Thoracic aorta (tissue), 2 donors: ENCODE measurements at places on chromosomes 1 and 21.

DNA sequence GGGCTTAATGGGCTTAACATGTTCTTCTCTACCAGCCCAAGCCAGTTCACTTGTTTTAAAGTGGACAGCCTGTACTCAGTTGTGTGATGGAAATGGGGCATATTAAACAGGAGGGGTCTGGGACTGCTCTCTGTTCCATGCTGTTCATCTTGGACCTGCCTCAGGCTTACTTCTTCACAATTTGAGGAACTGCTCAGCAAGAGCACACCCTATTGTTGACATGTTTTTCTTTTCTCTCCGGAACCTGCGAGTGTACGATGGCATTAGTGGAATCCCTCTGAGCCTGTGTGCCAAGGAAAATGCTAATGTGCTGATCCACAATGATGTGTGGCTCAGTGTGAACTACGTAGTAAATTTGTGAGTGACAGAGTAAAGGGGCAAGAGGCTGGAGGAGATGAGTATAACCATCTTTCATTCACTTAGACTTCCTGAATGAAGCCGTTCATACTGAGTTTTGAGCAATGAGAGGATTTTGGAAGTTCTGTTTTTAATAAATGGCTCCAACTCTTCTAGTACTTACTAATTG is 6.9 kb downstream of the AHCYL1 start:
- DNase-seq = no peak

GRCh38 chr21:27802816-27803475 is 836.1 kb upstream of the ADAMTS5 start:
- no peak for DNase-seq

- DNase-seq = no peak
Measured at GRCh38 chr1:3115275-3116149, 46.5 kb downstream of the PRDM16 start.

GRCh38 chr1:30714025-30714424 is 9.4 kb downstream of the MATN1 start:
- DNase-seq = no peak

GRCh38 chr1:171902527-171902926 is 61.2 kb downstream of the DNM3 start:
- no peak for DNase-seq

GRCh38 chr1:175090780-175091179 is 23.1 kb downstream of the TNN start:
- no peak for DNase-seq

- DNase-seq = no peak
Measured at GRCh38 chr21:31558189-31558961, 101.1 kb upstream of the SOD1 start.

- no peak for DNase-seq
Measured at GRCh38 chr1:47759936-47760629, 237.1 kb downstream of the TRABD2B start.

DNA sequence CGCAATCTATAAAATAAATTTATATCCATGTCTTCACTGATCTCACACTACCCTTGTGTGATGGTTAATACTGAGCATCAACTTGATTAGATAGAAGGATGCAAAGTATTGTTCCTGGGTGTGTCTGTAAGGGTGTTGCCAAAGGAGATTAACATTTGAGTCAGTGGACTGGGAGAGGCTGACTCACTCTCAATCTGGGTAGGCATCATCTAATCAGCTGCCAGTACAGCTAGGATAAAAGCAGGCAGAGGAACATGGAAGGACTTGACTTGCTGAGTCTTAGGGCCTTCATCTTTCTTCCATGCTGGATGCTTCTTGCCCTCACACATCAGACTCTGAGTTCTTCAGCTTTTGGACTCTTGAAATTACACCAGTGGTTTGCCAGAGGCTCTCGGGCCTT is 615.4 kb downstream of the AGBL4 start:
- no peak for DNase-seq

- DNase-seq = no peak
Measured at GRCh38 chr1:201514466-201514865, 7.5 kb upstream of the CSRP1 start.

DNA sequence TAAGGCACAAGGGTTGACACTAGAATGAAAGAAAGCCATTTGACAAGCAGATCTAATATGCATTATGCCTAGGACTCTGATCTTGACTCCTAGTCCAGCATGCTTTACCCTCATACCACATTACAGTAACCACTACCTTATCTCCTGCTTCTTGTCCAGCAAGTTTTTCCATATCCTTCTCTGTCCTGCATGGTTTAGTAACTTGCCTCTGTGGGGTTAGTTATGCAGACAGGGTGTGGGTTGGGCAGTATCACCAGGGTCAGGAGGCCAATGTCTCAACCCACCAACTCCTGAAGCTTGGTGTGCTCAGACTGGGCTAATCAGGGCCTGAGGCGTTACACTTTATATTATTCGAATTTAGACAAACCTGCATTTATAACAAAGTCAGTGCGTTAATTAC is 18.8 kb downstream of the DHDDS start:
- DNase-seq = no peak

DNA sequence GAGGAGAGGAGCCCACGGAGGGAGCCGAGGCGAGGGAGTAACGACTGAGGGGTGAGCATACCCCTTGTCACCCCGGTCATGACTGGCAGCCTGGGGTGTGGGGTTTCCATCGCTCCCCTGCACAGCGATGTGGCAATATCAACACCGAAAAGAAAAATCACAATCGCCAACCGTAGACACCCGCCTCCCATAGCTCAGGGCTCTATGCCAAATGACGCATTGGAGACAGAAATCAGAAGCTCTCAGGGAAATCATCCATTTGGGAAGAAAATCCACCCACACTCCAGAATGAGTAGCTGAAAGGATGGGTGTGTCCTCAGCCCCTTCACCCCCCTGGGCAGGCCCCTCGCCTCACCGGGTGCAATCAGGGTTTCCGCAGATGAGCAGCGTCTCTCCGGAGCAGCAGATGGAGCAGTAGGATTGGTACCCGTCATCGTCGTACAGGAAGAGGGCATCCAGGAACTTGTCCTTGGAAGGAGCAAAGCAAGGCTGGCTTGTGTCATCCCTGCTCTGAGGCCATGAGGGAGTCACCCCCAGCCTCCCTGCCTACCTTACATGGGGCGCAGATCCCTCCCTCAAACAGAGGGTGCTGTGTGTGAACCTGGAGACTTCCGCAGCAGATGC is 2.5 kb downstream of the DNMT3L start:
- no peak for DNase-seq

- no peak for DNase-seq
Measured at GRCh38 chr1:28269529-28269928, 10.2 kb downstream of the SESN2 start.

DNA sequence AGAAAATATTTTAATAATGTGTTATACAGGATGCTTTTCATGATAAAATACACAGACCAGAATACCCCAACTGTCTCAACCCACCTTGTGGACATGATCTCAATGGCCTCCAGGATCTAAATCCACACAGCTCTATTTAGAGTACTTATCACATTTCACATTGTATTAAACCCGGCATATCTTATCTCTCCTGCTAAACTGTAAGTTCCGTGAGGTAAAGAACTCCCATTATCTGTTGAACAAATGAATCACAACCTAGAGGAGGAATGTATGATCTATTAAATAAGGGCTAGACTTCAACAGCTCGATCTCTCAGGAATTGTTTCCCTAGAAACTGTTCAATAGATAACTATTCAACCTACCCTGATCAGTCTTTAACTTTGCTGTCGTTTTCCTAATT is 6.9 kb downstream of the ETV3 start:
- DNase-seq = no peak

GRCh38 chr1:23168445-23169194 is at the start of gene LUZP1:
TSS of gene LUZP1 (minus strand) at chr1:23168856.
- DNase-seq = peak; percentile 52

DNA sequence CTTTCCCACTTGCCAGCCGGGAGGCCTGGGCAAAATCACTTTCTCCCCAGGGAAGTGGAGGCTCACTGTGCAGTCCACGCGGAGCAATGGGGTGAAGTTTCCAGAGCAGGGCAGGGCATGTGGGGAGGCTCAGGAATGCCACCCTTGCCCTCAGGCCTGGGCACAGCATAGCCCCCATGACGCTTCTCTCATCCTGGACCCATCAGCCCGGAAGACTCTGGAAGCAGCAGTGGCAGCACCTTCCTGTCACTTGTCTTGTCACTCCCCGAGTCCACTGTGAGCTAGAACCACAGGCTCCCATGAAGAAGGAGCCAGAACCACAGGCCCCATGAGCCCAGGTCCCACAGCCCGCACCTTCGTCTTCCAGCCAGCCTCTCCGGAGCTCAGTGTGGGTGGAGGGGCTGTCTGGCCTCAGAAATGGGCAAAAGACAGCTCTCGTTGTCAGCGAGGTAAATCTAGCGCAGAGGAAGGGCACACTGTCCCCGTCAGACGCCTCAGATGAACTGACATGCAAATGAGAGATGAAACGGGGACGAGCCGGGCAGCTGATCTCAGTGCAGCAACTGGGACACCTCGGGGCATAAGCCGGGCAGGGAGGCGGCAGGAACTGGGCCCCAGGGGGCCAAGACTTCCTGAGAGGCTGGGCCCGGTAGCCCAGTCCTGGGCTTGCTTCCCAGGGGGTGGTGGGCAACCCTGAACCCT is 6.1 kb downstream of the PDE9A start:
- DNase-seq = no peak

GRCh38 chr1:151585622-151586021 is 26.2 kb upstream of the SNX27 start:
- DNase-seq = no peak

DNA sequence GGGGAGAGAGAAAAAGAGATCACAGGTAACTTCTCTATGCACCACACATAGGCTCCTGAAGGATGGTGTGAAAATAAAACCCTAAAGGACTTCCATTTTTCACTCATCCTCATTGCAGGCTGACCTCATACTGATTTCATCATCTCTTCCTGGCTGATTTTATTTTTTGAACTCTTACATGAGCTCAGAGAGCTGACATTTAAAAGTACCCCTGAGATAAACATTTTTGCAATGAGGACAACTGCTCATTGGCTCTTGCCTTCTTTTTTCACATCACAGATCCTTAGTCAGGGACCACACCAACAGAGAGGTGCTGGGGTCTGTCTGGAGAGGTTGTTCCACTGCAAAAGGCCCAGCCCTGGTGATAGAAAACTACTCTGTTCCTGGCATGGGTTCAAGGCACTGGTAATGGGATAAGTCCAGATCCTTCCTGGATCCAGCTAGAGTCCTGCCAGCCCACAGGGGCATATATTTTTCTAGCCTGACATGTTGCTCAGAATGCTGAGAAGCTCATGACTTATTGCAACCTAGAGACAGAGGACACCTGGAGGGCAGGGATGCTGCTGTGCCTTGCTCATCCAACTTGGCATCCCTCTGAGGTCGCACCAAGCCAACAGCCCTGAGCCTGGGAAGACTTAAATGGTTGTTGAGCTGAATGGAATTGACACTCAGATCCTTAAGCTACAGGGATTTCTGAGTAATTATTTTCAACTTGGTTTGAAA is 360.0 kb downstream of the HHAT start:
- no peak for DNase-seq

- no peak for DNase-seq
Measured at GRCh38 chr1:52355436-52355835, 10.6 kb downstream of the CC2D1B start.

GRCh38 chr1:178086294-178086693 is 7.6 kb upstream of the RASAL2 start:
- no peak for DNase-seq

DNA sequence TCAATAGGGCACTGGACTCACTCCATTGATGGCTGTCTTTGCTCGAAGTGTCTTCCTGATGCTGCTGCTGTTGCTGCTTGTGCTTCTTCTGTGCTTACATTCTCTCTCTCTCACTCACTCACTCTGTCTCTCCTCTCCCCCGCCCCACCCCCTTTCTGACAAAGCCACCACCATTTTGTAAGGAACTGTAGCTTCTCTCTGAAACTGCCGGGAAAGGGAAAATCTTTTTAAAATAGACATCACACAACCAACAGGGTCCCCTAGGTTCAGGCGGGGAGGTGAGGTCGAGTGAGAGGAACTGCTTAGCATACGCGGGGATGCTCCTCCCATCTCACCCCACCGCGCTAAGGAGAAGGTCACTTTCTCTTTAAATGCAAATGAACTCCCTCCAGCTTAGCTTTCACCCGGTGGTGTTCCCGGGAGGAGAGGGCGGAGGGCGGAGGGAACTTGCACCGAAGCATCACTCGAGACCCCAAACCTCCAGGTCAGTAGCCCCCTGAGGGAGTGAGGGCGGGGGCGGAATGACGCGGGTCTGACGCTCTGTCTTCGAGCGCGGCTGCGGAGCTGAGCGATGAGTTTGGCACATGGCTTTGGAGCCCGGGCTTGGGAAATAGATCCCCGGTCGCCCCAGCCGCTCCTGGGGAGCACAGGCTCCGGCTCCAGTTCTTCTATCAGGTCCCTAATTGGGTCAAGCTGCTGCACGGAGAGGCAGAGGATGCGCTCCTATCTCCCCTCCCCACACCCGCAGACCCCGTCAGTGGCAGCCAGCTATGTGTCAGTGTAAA is at the start of gene CCDC28B:
Gene CCDC28B (plus strand): TSS at position 370 of the 785 bp plus-strand sequence. CDS start 1,341 bp downstream, outside the sequence.
- no peak for DNase-seq

DNA sequence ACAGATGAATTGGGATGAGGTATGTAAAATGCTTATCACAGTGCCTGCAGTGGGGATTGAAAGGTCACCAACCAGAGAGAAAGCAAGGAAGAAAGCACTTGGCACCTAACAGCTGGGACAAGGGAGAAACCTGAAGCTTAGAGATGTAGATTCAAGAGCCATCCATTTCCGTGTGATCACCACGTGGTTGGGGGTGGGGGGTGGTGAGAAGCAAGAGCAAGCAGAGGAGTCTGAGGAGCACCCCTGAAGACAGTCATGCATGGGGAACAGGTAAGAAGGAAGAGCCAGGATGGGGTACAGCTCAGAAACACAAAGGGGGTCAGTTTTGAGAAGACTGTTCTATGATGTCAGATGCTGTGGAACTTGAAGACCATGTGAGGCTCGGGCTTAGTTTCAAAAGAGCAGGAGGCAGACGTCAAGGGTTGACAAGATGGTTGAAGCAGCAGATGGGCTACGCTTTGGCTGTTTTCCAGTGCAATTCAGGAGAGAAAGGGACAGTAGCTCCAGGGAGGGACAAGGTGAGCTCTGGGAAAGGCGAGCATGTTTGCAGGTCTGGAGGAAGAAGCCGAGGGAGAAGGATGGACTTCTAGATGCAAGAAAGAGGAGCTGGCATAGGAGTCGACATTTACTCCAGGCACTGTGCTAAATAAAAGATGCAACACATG is 17.4 kb downstream of the KANK4 start:
- DNase-seq = no peak

- DNase-seq = no peak
Measured at GRCh38 chr1:6133146-6133895, 46.8 kb downstream of the CHD5 start.

GRCh38 chr1:32647308-32648134 is 2.8 kb downstream of the ZBTB8OS start:
- no peak for DNase-seq

DNA sequence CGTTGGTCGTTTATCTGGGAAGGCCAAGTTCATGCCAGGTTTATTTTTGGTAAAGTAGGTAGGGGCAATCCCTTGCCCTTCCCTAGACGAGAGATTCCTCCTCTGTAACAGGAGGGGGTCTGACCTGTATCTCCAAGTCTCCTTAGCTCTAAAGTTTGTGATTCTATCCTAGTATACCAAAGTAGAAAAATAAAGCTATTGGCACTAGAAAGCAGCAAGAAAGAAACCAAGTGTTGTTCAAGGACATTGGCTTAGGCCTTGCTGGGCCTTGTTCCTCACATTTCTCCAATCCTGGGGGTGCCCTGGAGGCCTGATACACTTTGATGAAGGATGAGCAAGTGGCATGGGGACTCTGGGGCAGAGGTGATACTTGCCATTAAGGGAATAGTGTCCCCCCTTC is 814 bp downstream of the MTARC2 start:
- no peak for DNase-seq
